ENCODE measurements at places on chromosomes 11 and 22. TPM values are rescaled to one million over a fixed set of nuclear protein-coding genes. Genes with fewer than 3 reads are reported as not detected.
A peak's percentile ranks its signal among the peaks of the same experiment; 100 is the strongest.

The BLID gene
- total RNA-seq: not detected

The HTR3A gene
- total RNA-seq: 8.1 TPM

The PLAAT2 gene
- not detected for total RNA-seq

The P2RX3 gene
- not detected for total RNA-seq

DNA sequence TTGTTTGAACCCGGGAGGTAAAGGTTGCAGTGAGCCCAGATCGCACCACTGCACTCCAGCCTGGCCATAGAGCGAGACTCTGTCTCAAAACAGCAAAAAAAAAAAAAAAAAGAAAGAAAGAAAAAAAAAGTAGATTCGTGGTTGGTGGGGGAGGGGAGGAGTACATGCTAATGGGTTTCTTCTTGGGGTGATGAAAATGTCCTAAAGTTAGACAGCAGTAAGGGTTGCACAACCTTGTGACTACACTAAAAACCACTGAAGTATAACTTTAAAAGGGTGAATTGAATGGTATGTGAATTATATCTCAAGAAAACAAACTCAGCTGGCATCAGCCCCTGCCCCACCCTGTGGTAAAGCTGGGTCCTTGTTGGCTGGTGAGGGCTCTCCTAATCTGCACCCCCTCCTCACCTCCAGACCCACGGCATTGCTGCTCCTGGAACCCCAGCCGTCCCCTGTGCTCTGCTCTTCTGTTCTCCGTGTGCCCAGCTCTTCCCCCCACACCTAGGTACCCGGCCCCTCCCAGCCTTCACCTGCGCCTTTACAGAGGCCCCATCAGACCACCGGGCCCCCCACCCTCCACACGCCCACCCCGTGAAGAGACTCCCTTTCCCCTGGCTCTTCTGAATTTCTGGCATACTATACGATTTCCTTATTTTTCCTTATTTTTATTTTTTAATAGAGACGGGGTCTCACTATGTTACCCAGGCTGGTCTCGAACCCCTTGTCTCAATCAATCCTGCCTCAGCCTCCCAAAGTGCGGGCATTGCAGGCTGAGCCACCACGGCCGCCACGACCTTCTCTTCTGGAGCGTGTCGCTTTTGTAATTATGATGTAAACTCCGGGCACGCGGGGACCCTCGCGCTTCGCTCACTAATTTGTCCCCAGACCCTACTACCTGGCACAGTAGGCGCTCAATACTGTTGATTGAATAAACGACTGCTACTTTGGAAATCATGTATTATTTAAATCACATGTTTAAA lies 924 bp upstream of the FADD start:
- no peak for DNase-seq

DNA sequence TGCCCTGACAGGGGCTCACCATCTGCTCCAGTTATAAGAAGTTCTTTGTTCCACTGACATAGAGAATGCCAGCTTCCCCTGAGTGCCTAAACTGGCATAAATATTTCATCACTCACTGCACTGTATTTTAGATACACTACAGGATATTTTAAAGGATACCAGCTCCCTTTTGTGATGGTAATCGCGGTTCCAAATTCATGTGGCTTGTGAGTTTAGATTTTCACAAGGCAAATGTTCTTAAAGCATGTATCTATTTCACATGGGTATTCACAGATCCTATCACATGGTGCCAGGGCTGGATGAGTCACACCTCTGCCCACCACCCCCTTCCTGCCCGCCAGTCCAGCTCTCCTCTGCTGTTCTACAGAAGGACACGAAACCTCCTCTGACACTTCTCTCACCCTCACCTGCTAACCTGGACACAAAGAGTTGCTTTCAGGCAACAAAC lies 105.5 kb downstream of the KCNC1 start:
- no peak for DNase-seq

GRCh38 chr11:20213790-20214189 lies 53.5 kb upstream of the DBX1 start:
- DNase-seq: no peak

DNA sequence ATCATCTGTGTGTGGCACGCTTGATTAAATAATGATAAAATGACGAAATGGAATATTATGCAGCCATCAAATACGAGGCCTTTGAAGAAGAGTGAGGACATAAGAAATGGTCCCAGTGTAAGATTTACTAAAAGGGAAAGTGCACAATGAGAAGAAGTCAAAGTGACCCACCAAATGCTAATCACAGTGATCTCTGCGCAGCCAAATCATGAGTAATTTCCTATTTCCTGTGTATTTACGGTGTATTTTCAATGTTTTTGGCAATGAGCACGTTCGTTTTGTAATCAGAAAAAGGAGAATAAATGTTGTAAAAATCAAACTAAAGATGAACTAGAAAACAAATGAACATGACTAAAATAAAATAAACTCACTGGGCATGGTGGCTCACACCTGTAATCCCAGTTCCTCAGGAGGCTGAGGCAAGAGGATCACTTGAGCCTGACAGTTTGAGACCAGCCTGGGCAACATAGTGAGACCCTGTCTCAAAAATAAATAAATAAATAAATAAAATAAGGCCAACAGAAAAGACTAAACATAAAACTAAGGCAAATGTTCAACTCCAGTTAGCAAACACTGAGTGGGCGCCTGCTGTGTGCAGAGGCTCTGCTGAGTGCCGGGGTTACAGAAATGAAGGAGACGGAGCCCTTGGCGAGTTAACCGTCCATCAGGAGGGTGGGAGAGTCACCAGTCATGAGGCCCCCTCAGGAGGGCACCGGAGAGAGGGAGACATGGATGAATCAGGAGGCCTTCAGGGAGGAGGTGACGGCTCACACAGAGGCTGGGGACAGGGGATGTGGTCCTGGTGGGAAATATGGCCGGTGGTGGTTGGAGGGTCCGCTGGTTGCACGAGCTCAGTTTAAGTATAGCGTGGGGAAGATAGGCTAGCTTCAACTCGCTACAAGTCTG lies 26.0 kb upstream of the CBX7 start:
- DNase-seq: no peak

DNA sequence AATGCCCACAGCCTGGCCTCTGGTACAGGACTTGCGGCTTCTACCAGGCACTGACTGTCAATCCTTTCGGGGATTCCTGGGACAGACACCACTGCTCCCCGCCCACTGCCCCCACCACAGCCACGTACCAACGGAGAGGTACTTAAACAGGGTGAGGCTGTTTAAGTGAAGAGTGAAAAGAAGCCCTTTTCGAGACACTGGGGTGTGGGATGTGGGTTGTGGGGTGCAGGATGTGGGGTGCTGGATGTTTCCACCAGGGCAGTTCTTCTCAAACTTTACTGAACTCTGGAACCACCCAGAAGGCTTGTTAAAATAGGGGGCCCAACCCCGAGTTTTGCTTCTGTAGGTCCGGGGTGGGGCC lies 34.2 kb upstream of the PRR5 start:
- no peak for DNase-seq

DNA sequence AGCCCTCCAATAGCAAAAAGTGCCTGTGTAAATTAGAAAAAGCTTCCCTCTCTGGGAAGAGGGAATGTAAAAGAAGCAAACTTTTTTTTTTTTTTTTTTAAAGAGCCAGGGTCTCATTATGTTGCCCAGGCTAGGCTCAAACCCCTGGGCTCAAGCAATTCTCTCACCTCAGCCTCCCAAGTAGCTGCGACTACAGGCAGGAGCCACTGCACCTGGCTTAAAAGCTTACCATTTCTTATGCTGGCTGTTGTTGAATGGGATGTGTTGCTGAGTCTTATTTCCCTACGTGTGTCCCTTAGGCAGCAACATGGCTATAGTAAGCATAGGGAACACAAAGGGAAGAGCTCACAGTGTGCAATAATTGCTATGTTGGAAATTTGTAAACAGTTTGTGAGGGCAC lies 225.5 kb upstream of the CCDC90B start:
- DNase-seq: peak; percentile 17

DNA sequence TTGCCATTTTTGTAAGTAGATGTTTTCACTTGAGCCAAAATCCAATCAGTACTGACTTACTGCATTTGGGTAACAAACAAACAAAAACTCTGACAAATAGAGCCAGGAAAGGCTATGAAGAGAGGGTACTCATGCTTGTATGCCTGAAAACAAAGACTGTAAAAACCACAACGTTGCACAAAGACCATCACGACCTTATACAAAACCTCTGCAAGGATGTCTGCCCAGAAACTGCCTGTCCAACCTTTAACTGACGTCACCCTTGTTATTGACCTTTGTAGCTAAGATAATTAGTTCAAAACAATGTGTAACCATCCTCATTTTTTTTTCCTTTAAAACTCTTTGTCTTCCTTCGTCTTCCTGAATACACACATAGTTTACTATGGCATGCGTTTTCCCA lies 804 bp upstream of the CREBZF start:
- DNase-seq: no peak

DNA sequence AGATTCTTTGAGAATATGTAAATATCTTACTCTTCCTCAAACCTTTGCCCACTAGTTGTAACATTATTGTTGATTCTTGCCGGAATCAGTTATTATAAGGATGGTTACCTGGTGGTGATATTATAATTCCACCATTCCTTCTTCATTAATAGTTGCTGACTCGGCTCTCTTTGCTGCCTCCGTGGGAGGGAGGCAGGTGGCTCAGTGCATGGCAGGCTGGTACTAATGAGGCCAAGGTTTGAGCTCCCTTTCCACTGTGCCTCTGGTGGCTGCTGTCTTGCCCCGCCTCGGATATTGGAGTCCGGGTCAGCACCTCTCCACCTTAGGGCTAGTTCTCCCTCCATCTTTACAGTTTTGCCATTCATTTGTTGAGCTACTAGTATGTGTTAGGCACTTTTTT lies 12.7 kb downstream of the CD6 start:
- DNase-seq: no peak

DNA sequence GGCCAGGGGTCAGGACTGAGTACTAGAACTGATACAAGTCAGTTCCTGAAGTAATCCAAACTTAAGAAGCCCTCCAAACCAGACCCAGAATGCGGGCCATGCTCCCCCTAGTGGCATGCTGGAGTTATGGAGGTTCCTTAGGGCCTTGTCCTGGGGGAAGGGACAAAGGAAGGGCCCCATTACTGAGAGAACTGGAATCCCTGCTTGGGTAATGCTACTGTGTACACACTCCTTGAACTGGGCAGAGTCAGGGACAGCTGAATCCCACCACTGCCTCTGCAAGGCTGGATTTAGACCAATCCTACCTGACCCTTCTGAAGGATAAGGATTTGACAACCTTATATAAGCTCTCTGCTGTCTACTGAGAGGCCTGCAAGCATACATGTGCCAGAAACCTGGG lies 97.3 kb upstream of the AKIP1 start:
- DNase-seq: peak; percentile 92

DNA sequence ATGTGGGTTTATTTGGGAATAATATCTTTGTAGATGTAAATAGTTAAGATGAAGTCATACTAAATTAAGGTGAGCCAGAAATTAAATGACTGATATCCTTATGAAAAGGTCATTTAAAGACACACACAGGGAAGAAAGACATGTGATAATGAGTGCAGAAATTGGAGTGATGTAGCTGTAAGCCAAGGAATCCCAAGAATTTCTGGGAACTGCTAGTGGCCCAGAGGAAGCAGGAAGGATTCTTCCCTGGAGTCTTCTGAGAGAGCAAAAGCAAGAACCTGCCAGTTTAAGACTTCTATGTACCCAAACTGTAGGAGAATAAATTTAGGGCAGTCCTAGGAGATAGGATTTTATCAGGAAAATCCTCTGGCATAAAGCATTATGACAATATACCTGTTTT lies 66.9 kb downstream of the LRRC4C start:
- peak; percentile 86 for DNase-seq

DNA sequence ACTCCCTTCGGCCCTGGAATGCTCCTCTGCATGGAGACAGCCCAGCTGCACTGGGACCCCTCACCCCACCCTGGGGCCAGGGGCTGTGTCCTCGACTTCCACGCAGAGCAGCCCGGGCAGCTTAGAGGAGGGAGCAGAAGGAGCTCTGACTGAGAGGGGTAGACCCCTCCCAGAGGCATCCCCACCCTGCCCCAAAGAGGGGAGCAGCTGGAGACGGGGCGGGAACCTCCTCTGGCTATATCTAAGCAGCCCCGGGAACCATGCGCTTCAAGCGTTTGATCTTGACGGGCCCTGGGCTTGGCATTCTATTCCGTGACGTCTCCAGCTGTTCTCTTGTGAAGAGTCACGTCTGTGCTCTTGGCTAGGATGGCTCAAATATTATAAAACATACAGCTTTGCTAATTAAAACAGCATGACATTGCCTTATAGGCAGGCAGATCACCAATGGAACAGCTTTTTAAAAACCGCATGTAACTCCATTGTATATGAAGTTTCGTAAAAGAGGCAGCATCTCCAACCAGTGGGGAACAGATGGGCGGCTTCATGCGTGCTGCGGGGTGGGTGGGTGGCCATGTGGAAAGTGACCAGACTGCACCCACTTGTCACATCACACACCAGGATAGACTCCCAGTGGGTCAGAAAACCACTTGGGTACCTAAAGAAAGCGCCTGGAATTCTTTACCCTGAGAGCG lies 7.7 kb downstream of the KCNQ1 start:
- no peak for DNase-seq

DNA sequence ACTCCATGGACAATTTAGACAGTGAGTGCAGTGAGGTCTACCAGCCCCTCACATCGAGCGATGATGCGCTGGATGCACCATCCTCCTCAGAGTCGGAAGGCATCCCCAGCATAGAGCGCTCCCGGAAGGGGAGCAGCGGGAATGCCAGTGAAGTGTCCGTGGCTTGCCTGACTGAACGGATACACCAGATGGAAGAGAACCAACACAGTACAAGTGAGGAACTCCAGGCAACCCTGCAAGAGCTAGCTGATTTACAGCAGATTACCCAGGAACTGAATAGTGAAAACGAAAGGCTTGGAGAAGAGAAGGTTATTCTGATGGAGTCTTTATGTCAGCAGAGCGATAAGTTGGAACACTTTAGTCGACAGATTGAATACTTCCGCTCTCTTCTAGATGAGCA lies 51.4 kb downstream of the SPECC1L start:
- no peak for DNase-seq

GRCh38 chr11:123427405-123427804 lies 2.7 kb upstream of the GRAMD1B start:
- no peak for DNase-seq

DNA sequence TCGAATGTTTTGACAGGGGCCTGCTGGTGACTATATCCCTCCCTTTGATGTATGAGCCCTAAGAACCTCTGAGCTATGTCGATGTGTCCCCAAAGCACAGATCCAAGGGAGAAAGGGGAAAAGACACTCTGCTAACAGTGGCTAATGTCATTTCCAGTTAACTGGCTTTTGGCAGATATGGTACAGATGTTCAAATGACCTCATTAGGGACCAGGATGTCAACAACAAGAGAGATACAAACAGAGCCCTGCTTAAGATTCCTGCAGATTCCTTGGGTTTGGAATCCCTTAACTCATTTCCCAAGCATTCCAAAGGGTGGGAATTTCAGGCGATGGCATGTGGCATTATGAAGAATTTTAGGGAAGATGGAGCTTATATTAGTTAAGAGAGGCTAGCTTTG lies 517.3 kb downstream of the SOX6 start:
- DNase-seq: no peak
